ENCODE measurements at places on chromosomes 3 and 15.
A peak's percentile ranks its signal among the peaks of the same experiment; 100 is the strongest.

DNA sequence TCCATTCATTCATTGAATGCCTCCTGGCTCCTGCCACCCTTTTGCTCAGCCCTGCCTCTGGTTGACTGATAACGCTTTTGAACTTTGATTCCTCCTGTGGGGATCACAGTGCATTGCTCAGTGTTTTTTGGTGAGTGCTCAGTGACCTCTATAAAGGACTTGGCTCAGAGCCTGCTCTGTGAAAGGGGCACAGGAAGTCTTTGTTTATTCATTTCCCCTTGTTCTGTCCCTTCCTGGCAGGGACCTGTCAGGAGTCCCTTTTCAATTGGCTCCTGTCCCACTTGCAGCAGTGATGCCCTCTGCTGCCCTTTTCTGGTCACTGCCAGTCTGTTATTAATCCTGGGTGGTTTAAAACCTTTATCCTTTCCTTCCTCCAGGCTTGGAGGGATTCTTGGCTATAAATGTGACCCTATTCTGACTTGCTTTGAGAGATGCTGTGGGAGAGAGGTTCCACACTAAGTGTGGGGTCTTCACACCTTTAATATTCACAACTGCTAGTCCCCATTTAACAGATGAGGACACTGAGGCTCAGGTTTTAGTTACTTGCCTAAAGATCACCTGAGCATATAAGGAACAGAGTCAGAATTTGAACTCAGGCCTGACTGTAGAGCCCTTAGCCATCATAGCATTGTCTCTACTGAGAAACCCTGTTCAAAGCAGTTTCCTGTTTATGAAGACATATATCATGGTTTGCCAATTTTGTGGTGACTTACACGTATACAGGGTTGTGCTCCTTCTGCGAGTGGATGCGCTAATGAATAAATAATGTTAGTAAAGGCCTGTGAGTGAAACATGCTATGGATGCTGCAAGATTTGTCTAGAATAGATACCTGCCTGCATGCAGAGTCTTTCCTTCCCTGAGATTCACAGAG, 23.2 kb upstream of the TATDN2 start:
- no peak for DNase-seq

- DNase-seq = no peak
These were observed 113.7 kb downstream of the MYO5A start for GRCh38 chr15:52414936-52415335.

DNA sequence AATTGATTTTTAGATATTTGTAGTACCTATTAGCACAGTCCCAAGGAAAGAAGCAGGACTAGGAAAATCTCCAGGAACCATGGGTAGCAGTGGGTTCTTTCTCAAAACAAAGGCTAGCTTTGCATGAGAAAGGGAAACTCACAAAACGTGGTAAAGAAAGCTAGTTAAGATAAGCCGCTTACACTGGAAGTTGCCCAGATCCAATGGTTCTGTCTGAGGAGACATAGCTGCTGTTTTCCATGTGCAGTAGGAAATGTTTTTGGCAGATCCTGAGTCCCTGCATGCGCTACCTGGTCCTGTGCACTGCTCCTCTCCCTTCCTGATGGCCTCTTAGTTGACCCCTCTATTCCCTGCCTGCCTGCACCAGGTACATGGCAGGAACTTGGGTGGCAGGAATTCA, 60.4 kb downstream of the TFG start:
- DNase-seq = no peak

GRCh38 chr3:49680493-49681231, 6.5 kb downstream of the APEH start:
- no peak for DNase-seq

GRCh38 chr3:158053386-158053785, 52.8 kb downstream of the SHOX2 start:
- DNase-seq = no peak

DNA sequence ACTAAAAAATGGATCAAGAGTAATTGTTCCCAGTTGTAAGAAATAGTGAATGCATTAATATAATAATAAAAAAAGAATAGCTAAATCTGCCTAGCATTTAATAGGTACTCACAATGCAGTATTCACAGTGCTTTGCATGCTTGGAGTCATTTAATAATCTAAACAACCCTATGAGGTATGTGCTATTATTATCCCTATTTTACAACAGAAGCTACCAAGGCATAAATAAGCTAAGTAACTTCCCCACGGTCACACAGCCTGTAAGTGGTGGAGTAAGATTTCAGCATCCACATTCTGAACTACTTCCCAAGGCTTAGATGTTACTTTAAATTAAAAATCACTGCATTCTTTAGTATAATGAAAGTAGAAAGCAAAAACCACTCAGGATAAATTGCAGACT, 102.9 kb downstream of the PLCH1 start:
- no peak for DNase-seq

DNA sequence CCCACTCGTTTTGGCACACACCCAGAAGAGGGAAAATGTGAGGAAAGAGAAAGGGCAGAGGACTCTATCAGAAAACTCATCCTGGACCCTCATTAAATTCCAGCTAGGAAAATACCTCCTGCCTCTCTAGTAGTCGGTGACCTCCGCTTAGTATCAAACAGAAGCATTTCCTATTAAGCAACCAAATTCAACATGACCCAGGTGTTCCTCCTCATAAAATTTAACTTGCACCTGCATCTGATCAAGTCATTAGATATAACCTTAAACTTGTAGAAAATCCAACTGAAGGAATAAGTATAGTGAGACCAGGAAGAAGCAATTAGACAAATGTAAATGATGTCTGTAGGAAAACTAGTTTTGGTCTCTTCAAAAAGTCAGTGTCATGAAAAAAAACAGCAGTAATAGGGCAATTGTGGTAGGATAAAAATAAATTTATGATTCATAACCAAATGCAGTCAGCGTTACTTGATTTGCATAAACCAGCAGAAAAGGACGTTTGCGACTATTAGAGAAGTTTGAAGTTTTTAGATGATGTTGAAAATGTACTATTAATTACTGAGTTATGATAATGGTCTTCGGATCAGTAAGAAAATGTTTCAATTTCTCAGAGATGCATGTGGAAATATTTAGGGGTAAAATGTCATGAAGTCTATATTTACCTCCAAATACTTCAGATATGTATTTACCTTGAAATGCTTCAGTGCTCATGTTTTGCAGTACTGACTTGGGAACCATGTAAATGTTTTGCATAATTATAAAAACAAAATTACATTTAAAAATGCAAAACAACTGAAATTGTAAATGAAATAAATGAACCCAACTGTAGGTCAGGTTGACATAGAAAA, 44.6 kb downstream of the LDHAL6B start:
- no peak for DNase-seq

DNA sequence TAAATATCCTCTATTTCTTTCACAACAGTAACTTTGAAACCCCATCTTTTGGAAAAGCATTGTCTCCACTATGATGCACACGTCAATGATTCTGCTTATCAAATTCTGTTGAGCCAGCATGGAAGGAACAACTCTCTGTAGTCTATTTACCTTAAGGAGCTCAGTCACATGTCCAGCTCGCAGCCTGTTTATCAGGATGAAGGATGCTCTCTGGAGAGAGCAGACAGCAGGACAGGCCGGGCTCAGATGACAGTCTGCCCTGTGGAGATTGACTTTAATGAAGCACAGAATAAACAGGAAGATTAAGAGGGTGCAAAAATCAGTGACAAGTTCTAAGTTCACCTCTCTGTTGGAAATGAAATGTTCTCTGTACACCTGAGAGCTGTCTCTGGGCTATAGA, 30.6 kb upstream of the MNS1 start:
- DNase-seq = no peak

DNA sequence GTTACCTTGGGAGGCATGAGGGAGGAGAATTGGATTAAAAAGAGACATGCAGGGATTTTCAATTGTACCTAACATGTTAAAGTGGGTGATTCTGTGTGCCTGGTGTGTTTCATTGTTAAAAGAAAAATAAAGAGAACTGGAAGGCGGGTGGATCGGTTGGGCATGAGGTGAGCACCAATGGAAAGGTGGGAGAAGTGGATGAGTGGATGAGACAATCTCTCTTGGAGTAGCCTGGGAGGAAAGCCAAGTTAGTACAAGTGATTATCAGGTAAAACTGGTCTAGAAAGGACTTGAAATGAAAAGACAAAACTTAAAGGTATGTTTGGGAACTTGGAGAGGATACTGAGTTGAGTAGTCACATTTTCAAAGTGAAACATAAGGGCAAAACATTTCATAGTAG, 12.1 kb downstream of the VEPH1 start:
- DNase-seq = no peak

- no peak for DNase-seq
These were observed 8.3 kb upstream of the TASOR start for GRCh38 chr3:56691165-56692000.

DNA sequence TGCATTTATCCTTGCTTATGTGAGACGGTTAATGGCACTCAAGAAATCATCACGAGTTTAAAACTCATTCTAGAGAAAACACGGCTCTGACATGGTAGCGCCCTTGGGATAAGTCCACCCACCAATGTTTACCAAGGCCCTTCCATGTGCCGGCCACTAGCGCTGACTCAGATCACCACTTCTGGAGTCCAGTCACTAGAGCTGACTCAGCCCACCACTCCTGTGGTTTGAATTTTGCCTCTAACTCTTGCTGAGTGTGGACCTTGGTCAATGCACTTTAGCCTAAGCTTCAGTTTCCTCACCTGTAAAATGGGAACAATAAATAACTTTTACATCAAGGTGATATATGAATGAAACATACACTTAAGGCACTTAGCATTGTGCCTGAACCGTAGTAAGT, 358.4 kb upstream of the PROK2 start:
- DNase-seq = no peak

DNA sequence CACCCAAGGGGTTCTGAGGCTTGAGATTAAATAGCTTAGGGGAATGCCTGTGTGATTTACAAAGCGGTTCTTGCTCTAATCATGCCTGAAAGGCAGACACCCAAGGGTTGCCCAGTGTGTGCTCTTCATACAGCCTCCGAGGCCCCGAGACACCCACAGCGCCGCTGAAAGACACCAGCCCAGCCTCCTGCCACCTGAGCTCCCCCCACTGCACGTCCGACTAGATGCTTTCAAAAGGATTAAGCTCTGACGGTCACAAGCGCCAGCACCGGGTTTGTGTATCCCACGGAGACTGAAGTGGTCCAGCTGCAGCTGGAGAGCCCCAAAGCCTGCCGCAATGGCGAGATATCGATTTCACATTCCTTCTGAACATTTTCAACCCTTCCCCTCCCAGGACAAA, 50.3 kb downstream of the SPATA12 start:
- DNase-seq = no peak

GRCh38 chr3:14923476-14923875, 23.9 kb upstream of the NR2C2 start:
- DNase-seq = no peak

- no peak for DNase-seq
These were observed 82.2 kb upstream of the VEPH1 start for GRCh38 chr3:157585386-157585785.

GRCh38 chr15:64285871-64286270, 70.1 kb downstream of the CSNK1G1 start:
- DNase-seq = no peak

GRCh38 chr3:1048558-1048957, 44.3 kb upstream of the CNTN6 start:
- no peak for DNase-seq

GRCh38 chr3:112512320-112512719, 13.0 kb upstream of the BTLA start:
- no peak for DNase-seq

DNA sequence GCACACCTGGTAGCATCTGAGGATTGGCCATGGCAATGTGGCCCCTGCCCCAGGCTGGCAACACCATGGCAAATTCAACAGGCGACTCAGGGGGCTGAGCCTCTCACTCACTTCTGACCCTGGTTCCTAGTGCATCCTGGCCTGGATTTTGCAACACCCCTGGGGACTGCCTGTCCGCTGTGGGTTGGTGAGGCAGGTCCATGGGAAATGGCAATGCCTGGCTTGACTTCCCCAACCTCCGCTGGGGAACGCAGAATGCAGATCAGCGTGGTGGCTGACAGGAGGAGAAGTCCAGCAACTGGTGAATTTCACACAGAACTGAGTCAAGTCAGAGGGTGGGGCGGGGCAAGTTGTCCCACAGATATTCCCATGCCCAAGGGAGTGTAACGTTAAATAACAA, 3.9 kb upstream of the PSTPIP1 start:
- no peak for DNase-seq

DNA sequence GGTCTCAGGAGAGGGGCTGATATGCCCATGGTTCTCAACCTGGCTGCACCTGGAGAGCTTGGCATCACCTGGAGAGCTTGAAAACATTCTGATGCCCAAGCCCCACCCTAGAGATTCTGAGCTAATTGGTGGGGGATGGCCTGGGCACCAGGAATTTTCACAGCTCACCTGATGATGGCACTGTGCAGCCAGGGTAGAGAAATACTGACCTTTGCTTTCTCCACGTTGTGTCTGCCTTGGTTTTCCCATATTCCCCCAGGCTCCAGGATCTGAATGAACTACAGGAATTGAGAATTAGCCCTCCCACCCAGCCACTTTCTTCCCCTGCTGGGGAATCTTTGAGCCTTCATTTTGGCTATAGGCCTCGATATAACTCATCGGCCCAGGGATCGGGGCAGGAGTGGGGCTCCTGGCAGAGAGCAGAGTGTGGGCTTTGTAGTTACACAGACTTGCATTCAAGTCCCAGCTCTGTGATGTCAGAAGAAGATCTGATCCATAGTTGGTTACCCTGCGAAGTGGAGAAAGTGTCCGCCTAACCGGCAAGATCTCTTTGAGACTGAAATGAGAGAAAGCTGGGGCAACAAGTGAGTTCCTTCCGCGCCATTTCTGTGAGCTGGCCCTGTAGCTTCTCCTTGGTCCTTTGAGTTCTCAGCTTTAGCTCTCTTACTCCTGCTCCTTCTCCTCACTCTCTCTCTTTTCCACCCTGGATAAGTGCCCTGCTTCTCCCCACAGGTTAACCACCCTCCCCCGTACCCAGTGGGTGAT, 33.1 kb upstream of the UBE2Q2 start:
- DNase-seq = no peak

DNA sequence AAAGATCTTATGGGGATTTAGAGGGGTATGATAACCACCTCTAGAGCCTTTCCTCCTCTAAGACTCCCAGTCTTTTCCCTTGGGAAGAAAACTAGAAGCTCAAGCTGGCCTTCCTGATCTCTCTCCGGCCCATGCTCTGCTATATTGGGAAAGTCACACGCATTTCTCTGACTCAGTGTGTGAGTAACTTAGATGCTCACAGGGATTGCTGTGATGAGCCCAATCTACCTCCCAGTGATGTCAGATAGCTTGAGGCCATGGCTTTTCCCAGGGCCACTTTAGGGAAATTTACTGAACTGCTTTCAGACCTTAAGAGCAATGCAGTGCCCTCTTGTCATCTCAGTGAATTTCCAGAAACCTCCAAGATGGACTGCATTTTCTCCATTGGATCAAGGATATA, 8.6 kb upstream of the ST8SIA2 start:
- no peak for DNase-seq

- DNase-seq = no peak
These were observed 390.5 kb downstream of the DIPK2A start for GRCh38 chr3:144362126-144362525.

- peak; percentile 0 for DNase-seq
These were observed 73.9 kb upstream of the KCNH8 start for GRCh38 chr3:19074257-19074900.

DNA sequence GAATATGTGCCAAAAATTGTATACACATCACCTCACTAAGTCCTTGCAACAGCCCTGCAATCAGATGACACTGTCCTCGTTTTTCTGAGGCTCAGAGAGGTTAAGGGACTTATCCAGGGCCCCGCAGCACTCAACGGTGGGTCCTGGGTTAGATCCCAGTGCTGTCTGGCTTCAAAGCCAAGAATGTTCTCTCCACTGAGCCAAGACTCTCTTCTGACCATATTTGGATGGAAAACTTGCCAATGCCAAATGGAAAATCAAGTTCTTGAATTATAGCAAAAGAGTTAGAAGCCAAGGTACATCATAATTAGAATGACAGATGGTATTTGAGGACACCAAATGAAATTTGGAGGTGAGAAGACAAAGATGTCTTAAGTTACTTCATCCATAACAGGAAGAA, 75.9 kb downstream of the NCEH1 start:
- no peak for DNase-seq

Measured in DMS 273 treated with DMSO at 0.1 percent for 48 hours (cell line).